ENCODE measurements at places on chromosomes 7 and 10.

DNA sequence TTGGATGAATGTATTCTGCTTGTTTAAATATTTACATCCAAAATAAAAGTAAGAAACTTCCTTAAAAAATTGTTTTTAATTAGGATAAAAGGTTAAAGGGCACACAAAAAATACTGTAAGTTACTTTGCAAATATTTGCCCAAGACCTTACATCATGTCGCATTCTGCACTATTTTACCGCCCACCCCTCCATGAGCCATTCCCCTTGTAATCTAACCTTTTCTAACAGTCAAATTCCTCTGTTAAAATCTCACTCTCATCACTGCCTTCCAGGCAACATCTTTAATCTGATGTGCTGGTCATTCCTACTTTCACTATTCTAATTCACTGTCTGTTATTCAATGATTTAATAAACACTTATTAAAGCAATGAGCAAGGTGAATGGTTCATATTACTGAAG, 23.2 kb downstream of the TSPAN12 start:
- no peak for DNase-seq

DNA sequence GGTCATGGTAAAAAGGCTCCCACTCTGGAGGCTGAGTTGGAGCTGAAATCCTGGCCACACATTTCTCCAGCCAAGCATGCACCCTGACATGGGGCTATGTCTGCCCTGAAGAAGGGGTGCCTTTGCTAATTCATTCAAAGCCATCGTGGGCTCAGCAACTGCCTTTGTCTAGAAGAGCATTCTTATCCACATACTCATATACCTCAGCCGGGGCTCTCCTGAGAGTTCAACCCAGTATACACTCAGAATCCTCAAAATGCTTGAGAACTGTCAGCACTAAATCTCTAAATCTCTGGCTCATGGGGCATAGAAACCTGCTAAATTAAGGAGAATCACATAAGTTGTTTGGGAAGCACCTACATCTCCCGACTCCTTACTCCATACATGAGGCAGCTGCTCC, 89.3 kb downstream of the MRPL32 start:
- no peak for DNase-seq

DNA sequence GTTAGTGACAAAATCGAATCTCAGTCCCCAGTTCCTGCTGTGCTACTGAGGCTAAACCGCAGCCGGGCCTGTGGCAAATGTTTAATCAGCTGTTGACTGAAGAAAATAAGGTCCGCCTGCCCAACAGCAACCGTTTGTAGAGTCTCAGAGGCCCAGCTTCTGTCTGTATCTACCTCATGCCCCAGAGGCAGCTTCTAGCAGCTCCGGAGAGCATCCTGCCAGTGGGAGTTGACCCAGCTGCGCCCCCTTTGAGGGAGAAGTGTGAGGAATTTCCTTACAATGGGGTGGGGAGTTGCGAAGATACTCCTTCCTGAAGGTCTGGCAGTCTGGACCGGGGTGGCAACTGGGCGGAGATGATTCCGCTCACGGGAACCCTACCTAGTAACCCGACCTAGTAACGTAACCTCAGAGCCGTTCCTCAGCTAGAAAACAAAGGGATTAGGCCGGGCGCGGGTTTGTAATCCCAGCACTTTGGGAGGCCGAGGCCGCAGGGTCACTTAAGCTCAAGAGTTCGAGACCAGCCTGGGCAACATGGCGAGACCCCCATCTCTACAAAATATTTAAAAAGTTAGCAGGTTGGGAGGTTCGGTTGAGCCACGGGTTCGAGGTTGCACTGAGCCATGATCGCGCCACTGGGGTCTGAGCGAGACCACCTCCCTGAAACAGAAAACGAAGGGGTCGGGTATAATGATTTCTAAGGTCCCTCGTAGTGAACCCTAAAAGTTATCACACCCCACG, 846 bp upstream of the ZNF775 start:
- no peak for DNase-seq

GRCh38 chr7:98238076-98238475, 14.0 kb downstream of the TECPR1 start:
- DNase-seq = no peak

- DNase-seq = no peak
Observed at GRCh38 chr10:104321725-104322415, 16.4 kb downstream of the ITPRIP start.

- DNase-seq = no peak
Observed at GRCh38 chr10:87927091-87927490, 63.7 kb downstream of the PTEN start.

- no peak for DNase-seq
Observed at GRCh38 chr10:127702271-127702670, 34.7 kb upstream of the FOXI2 start.

- DNase-seq = no peak
Observed at GRCh38 chr7:110779339-110779738, 311.6 kb upstream of the LRRN3 start.

DNA sequence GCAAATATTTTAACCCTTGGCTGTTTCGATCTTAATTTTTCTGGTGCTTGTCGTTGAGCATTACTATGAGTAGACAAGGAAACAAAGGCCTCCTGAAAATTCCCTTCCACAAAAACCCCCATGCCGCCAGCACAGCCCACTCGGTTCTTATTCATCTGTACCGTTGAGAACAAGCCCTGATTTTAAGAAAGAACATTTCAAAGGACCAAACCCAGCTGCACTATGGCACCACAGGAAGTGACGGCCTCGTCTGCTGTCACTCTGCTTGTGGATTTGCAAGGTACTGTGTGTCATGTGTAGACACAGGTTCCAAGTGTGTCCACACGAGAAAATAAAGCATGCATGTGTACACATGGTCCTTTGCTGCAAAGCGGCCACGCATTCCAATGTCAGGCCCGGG, 285.2 kb downstream of the DNAJB6 start:
- DNase-seq = no peak

DNA sequence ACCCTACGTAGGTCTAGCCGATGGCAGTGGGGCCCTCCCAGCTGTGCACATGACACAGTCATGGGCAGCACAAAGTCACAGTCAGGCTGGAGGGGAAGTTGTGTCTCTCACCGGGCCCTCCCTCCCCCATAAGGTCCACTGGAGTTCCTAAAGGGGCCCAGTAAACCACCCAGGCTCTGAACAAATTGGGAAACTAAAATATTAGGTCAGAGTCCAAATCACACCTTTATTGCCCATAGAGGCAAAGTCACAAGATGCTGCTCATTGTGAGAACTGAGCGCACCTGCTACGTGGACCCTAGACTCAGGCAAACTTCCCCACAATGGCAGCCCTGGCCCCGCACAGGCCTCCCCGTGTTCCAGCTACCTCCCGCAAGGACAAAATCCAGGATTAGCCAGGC, 45.2 kb upstream of the SH2B2 start:
- no peak for DNase-seq

DNA sequence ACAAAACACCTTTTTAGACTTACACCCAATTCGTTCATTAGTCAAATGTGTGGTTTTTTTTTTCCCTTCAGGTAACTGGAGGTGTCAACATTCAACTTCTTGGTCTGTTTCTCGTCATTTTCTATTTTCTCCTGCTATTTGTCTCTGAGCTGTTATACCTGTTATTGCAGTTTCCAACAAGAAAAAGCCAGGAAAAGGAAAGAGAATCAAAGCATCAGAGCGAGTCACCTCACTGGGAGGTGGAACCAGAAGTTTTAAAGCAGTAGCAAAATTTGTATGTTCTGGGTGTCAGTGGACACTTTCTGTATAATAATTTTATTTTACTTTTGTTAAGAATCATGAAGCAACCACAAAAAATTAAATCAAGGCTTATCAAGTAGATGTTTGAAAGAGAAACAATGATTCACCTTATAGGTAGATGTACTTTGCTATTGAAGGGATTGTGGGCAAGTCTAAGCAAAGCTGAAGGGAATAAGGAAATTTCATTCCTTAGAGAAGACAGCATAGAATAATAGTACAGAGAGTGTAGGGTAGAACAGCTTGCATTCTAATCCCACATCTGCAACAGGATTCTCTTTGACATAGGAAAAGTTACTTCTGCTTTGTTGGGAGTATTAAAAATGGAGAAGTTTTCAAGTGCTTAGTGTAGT, 675.8 kb downstream of the PCDH15 start:
- no peak for DNase-seq

- DNase-seq = no peak
Observed at GRCh38 chr10:29317423-29318021, 28.7 kb downstream of the LYZL1 start.

DNA sequence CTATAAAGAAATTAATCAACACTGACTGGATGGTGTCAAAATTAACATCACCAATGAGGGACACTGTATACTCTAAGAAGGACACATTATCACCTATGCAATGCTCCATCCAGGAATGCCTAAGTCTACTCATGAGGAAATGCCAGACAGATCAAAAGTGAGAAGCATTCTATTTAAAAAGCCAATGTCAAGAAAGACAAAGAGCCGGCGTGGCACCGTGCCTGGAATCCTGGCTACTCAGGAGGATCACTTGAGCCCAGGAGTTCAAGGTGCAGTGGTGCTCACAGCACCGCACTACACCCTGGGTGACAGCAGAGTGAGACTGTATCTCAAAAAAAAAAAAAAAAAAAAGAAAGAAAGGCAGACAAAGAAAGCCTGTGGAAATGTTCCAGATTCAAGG, 45.5 kb upstream of the ANAPC16 start:
- DNase-seq = no peak

GRCh38 chr10:75145590-75145989, 34.1 kb downstream of the SAMD8 start:
- DNase-seq = no peak

GRCh38 chr10:52194191-52194590, 119.9 kb upstream of the DKK1 start:
- DNase-seq = no peak

DNA sequence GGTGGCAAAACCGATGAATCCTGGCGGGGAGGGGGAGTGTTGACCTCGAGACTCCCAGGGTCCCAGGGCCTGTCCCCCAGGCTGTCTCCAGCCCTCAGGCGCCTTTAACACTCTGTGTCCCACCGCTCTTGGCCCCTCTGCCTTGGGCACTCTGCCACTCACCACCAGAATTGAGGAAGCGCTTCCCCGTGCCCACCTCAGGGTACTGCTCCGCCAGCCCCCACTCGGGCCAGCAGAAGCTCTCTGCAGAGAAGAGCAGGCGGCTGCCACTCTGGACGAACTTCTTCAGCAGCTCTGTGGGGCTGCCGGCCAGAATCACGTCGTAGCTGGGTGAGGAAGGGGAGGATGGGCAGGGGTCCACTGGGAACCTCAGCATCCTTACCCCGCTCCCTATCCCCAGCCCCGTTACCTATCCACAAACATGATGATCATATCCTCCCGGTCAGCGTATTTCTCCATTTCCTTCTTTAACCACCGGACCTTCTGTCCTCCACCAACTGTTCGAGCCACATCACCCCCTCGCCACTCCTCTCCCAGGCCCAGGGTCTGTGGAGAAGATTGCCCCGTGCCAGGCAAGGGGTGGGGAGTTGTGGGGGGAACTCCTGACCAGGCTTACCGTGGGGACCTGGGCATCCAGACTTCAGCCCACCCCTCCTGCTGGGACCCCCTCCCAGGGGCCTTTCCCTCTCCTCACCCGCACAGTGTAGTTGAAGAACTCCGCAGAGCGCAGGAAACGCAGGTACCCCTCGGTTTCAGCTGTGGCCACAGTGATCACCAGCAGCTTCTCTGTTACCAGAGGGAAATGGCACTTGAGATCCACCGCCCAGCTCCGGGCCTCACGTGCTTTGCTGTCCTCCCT, 1.2 kb downstream of the PLOD3 start:
- no peak for DNase-seq

DNA sequence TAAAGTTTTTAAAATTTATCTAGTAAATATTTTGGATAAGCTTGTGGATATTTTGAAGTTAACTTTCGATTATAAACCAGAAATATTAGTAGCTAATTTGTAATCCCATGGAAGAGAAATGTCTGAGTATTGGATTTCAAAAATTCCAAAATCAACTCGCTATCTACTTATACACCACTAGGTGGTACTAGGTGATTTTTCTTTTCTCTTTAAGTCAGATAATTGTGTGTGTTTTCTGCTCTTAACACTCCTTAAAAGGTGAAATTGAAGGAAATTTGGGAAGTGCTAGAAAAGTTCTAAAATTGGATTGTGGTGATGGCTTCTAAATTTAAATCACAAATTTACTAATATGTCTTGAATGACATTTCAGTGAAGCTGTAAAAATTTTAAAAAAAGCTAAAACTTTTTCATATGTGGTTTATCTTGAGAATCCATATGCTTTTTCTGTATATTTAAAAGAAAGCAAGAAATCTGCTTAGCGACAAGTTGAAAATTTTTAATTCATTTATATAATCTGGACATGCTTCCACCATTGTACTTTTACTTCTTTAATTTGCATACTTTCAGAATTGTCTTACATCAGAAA, 90.2 kb downstream of the IPMK start:
- DNase-seq = peak; percentile 1

DNA sequence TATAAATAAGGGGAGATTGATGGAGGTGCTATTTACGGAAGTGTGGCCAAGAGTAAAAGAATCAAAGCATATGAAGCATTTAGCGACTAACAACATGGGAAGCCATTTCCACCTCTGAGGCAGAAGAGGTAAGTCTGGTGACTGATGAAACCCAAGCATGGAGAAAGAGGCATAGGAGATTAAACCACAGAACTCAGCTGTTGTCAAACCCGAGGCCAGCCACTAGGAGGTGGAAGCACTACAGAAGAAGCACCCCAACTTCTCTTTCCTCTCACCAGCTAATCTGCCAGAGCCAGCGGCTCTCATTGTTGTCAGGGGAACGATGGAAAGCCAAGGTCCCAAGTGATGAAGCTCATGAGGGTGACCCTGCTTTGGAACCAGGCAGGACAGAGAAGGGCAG, 19.6 kb upstream of the CNTNAP2 start:
- no peak for DNase-seq

DNA sequence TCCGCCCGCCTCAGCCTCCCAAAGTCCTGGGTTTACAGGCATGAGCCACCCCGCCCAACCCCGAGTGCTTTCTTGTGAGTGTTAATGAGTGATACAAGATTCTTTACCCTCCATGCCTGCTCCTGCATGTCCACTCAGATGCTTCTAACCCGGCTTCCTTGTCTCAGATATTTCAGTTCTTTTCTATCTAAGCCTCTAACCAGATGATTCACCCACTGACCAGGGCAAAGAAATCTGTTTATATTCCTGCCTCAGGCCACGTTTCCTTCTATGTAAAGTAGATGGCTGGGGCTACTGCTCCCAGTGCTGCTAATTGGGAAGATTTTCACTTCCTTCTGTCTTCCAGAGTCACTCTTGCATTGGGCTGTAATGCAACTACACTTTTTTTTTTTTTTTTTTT, 395.1 kb upstream of the ANKRD30A start:
- DNase-seq = no peak

DNA sequence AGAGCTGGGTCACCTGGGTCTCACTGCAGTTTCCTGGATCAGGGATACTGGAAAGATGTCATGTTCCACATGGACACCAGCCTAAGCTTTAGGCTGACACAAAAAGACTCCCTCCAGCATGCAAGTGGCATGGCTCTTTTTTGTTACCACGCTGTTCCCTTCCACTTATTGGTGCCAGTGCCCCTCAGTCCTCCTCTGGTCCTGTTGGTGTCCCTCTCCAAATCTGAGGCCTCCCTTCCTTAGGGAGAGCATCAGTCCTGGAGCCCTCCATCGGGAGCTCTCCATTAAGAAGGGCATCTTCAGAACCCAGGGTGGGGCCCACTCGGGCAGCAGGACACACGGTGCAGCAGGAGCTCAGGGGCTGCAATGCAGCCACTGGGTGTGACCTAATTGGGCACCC, 76.1 kb upstream of the LRRC18 start:
- DNase-seq = no peak

- DNase-seq = no peak
Observed at GRCh38 chr10:65367706-65368105, 1558.1 kb upstream of the LRRTM3 start.
